ENCODE measurements at places on chromosomes 4 and X.
A peak's percentile ranks its signal among the peaks of the same experiment; 100 is the strongest.

DNA sequence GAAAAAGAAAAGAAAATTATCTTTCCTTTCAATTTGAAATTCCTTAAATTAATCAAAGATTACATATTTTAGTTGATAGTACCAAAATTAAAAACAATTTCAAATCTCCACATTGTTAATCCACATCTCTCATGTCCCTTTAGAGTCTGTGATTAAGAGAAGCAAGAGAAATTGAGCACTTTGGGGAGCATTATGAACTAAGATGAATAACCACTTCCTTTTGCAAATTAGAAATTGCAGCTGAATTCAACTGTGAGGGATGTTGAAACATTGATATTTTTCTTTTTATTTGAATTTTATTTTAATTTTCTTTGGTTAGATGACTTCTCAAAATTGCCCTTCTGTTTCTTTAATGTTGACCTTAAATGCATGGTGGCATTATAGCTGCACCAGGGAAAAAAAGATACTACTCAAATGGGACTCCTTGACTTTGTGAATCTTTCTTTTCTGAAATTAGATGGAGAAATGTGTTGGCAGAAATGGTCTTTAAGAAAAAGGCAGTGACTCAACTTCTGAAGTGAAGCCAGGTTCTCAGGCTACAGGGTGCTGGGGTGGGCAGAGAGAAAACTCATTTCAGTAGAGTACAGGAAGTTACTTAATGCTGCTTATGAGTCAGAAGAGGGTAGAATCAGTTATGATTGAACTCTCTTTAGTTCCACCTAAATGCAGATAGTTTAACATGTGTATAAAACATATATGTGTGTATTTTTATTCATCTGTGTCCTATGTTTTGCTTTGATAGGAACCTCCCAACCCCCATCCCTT is 92.0 kb upstream of the TNIP3 start:
- peak; percentile 96 for DNase-seq

GRCh38 chr4:109009909-109010308 is 247.1 kb upstream of the ETNPPL start:
- peak; percentile 77 for DNase-seq

GRCh38 chr4:138298866-138299265 is 56.7 kb upstream of the SLC7A11 start:
- no peak for DNase-seq

GRCh38 chr4:152010710-152011079 is 249.9 kb upstream of the GATB start:
- DNase-seq = no peak
